ENCODE measurements at places on chromosomes 4 and X.

DNA sequence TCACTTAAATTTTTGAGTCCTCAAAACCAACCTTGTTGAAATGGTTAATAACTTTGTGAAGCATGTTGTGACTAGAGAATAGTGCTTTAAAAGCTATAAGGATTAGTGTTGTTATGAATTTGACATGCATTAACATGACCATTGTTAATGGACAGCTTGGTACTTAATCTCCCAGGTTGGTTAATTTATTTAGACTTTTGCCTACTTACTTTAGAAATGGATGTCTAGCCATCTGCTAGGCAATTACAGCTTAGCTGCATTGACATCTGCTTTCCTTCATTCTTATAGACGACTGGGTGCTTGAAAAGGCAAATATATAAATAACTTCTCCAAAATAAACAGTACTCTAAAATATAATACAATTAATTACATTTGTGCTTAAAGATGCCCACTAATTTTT is 368.0 kb downstream of the CCSER1 start:
- DNase-seq: no peak

GRCh38 chr4:159174645-159175084 is 71.8 kb downstream of the RAPGEF2 start:
- DNase-seq: no peak

- no peak for DNase-seq
Observed at GRCh38 chr4:103498161-103499070, 221.4 kb downstream of the TACR3 start.

GRCh38 chr4:168613869-168614268 is 117.0 kb downstream of the PALLD start:
- DNase-seq: no peak

DNA sequence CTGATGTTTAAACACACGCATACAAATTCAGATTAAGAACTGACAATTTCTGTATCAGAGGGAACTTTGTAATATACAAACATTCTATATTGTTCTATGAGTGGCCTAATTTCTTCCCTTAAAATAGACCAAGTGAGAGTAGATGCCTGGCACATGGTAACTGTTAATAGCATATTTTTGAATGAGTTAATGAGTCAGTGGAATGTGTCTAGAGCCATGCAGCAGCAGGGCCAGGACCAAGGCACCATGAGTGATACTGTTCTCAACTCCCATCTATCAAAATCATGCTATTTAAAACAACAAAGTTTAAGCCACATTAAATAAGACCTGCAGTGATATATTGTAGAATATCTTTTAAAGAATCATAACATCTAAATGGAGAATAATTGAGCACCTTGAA is 98.3 kb downstream of the ARHGAP24 start:
- DNase-seq: no peak

DNA sequence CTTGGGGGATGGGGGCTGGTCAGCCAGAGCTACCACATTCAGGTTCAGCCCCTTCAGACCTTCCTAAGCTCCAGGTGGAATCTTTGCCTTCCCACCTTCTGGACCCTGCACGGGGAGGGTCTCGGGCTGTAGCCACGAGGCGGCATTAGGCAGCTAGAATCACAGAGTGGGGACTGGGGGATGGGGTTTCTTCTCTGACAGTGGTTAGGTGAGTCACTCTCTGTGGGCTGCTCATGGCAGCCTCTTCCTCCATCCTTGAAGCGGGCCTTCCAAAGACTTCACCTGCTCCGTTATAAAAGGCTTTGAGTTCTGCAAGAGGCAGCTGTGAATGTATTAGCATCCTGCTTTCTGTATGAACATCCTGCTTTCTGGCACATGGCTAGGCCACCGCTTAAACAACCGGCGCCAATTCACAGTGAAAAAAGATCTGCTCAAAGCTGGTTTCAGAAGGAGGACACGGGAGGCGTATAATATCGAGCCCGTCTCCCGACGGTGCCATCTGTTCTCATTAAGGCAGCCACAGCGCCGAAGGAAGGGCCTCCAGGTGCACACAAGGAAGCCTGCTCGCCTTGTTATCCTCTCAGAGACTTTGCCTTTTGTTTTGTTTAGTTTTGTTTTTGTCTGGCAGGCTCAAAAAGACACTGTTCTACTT is 74.3 kb upstream of the IGFBP7 start:
- DNase-seq: no peak

GRCh38 chr4:36771411-36772153 is 473.0 kb upstream of the NWD2 start:
- DNase-seq: peak; percentile 43

GRCh38 chrX:16822723-16823122 is 36.5 kb downstream of the TXLNG start:
- no peak for DNase-seq

DNA sequence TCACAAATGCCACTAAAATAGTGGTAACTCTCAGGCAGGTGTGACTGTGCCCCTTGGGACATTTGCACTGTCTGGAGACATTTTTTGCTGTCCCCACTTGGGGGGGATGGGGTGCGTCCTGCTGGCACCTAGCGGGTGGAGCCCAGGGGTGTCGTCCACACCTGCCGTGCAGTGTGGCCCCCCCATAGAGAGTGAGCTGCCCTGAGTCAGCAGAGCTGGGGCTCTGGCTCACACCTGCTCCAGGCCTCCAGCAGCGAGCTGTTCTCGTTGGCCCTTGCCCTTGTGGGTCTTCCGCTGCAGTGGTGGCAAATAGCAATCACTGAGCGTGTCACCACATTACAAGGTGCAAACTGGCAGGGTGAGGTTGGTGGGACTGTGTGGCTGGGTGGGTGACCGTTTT is 64.6 kb downstream of the CLDN34 start:
- DNase-seq: no peak

- DNase-seq: no peak
Observed at GRCh38 chr4:6761649-6762615, 20.6 kb upstream of the KIAA0232 start.

- no peak for DNase-seq
Observed at GRCh38 chr4:14855719-14856061, 146.6 kb upstream of the CPEB2 start.

GRCh38 chr4:182194091-182194824 is 48.9 kb upstream of the TENM3 start:
- no peak for DNase-seq

GRCh38 chrX:3728454-3728853 is 15.0 kb upstream of the PRKX start:
- no peak for DNase-seq

DNA sequence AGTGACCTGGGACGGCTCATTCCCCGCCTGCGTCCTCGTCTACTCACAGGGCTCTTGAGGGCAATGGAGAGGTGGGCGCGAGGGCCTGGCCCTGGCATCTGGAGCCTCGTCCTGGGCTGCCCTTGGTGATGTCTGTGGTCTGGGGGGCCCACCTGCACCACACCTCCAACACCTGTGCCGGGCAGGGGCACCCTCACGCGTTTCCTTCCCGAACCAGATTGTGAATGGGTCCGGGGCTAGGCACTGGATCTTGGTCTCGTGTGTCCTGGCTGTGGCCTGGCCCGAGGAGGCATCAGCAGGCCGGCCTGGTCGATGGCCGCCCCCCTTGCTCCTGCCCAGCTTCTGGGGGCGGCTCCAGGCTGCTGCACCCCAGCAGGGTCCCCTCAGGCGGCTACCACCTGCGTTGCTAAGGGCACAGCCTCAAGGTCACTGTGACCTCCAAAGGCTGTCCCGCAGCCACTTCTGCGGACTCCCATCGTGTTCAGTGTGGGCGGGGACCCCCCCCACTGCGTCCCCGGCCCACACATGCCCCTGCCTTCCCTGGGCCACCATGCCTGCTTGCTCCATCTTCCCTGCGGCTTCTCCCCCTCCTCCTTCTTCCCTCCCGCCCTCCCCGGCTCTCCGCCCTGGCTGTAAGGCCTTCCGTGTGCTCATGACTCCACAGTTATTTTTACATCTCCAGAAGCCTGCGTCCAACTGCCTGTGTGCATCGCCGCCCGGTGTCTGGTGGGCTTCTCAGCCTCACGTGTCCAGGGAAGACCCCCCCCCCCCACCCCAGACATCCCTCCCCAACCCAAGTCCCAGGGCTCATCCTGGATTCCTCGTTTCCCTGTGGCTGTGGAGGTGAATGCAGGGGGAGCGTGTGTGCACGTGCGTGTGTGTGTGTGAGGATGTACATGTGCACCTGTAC is 3.8 kb downstream of the DOK7 start:
- DNase-seq: no peak

DNA sequence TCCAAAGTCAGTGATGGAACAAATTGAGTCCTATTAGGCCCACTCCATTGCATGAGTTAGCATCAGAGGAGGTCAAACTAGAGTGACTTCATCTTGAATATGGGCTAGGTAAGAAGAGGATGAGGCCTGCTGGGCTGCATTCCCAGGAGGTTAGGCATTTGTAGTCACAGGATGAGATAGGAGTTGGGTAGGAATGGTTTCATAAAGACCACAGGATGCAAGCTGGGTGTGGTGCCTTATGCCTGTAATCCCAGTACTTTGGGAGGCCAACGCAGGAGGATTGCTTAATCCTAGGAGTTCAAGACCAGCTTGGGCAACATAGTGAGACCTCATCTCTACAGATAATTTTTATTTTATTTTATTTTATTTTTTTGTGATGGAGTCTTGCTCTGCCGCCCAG is 26.8 kb downstream of the PDGFRA start:
- DNase-seq: no peak

- DNase-seq: no peak
Observed at GRCh38 chr4:2932321-2932950, 30.8 kb downstream of the NOP14 start.

DNA sequence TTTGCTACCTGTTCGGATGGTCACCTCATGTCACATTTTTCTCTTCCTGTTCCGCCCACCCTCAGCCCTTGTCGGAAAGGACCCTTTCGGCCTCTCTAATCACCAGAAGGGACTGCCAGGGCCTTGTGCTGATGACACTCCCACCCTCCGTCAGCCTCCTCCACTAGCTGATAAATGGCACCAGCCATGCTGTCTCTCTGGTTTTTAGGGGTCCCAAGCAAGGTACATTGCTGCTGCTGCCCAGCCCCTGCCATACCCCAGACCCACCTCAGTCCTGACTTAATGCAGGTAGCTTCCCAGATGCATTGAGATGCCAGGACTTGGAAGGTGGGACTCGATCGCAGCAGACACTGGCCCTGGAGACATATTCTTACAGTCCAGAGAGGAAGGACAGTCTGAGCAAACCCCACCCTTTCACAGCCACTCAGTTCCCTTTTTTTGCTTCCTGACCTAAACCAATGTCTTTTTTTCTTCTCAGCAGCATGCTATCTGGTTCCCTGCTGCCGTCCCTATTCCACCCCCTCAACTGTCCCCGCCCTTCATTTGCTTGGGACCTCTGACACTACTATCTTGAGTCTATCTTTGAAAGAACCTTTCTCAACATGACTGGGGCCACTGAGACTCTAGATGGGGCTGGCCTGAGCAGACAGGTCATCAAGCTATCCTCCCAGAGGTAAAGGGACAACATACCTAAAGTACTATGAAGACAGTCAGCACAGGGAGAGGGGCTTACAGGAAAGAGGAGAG is at the start of gene BTK:
BTK (minus strand) TSS at position 397 of the 747 bp plus-strand sequence. CDS start 10,907 bp downstream, outside the sequence.
- no peak for DNase-seq

DNA sequence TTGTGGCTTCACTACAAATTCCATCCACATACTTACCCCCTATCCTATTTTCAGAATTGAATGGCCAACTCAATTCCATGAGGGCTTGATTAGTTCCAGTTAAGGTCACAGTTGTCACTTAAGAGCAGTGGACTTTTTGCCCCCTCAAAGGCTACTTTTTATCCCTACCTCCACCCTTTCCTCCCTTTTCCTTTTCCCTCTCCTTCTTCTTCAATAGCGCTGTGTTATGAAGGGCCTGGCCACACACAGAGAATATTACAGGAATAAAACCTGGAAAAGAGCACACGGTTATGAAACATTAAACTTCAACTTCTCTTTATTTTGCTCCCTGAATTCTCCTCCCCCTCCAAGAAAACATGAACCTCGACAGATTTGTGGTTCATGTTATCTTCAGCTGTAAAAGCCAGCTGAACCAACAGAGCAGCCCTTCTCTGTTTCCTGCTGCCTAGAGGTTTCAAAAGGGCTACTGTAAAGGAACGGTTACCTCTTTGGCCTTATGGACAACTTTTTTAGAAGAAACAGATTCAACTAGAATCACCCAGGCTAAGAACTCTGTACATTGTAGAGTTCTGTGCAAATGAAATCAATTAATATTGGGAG is 87.0 kb upstream of the RPL34 start:
- DNase-seq: no peak

DNA sequence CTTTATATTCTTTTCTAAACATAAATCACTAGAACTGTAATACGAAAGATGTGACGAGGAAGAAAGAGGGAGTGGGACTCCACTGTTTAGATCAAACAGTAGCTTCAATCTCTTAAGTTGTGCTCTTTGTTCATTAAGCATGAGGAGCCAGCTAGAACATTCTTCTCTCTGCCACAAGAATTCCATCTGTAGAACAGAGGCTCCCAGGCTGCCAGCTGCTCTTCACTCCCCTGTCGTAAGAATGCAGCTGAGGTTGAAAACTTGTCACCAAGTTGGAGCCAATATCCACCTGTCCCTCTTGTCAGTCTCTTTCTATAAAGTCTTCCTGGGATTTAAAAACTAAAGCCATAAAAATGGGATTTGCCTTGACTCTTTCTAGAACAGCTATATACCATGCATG is 65.0 kb upstream of the SEC24B start:
- no peak for DNase-seq

DNA sequence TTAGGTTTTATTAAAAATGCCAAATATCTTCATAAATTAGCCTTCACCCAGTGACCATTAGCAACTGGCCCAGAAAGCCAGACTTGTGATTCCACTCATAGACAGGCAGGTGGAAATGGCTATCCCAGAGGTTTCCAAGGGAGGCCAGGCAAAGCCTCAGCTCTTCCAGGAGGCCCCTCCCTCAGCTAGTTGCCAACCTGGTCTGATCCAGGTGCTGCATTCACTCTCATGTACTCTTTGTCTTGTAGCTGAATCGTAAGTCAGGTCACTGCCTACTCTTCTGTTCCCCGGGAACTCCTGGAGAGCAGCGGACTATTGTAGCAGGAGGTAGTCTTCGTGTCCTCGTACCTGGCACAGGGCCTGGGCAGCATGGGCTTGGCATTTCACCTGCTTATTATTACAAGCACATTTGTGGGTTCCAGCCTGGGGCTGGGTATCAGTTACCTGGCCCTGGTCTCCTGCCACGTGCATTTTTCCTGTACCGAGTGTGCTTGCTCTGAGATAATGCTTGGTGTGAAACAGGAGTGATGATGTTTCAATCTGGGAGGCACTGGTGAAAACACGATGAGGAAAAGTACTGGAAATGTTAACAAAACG is 101.6 kb downstream of the FAM193A start:
- no peak for DNase-seq

GRCh38 chr4:77433418-77433733 is 172.2 kb upstream of the CXCL13 start:
- peak; percentile 13 for DNase-seq

DNA sequence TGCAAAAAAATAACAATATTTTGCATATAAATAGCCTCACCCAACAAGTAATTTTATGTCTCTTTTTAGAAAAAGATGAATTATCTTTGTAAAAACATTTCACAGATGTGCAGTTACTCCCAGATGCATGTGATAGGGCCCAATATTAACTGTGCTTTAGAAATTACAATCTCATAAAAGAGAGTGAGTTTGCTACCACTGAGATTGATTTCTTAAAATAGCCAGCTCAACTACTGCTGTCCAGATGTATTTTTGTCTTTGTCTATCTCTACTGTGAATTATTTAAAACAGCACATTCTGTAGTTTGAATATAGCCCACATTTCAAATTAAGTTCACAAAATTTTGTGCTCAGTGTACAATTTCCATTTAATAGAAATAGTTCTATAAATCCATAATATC is 177.0 kb upstream of the TTC29 start:
- DNase-seq: no peak

- DNase-seq: no peak
Observed at GRCh38 chr4:56409511-56410090, 22.3 kb upstream of the AASDH start.

All from Panc1 (cell line).